ENCODE measurements at places on chromosomes 11 and 22. TPM values are rescaled to one million over a fixed set of nuclear protein-coding genes. Genes with fewer than 3 reads are reported as not detected.

The A4GALT gene
- polyA plus RNA-seq: 6.3 TPM

The FAM227A gene
- 1.1 TPM for polyA plus RNA-seq

The ALG12 gene
- 11.2 TPM for polyA plus RNA-seq

The MRGPRD gene
- not detected for polyA plus RNA-seq

The NXF1 gene
- 90.4 TPM for polyA plus RNA-seq
